ENCODE measurements at places on chromosomes 11 and 22. TPM values are rescaled to one million over a fixed set of nuclear protein-coding genes. Genes with fewer than 3 reads are reported as not detected.

- H3K27ac ChIP-seq = no peak overlapping the region
- no peaks in the 10 kb centered on the region for H3K36me3 ChIP-seq
- H3K4me1 ChIP-seq = no peaks in the 10 kb centered on the region
These were observed 321.4 kb downstream of the FAT3 start for GRCh38 chr11:92545906-92546471.

DNA sequence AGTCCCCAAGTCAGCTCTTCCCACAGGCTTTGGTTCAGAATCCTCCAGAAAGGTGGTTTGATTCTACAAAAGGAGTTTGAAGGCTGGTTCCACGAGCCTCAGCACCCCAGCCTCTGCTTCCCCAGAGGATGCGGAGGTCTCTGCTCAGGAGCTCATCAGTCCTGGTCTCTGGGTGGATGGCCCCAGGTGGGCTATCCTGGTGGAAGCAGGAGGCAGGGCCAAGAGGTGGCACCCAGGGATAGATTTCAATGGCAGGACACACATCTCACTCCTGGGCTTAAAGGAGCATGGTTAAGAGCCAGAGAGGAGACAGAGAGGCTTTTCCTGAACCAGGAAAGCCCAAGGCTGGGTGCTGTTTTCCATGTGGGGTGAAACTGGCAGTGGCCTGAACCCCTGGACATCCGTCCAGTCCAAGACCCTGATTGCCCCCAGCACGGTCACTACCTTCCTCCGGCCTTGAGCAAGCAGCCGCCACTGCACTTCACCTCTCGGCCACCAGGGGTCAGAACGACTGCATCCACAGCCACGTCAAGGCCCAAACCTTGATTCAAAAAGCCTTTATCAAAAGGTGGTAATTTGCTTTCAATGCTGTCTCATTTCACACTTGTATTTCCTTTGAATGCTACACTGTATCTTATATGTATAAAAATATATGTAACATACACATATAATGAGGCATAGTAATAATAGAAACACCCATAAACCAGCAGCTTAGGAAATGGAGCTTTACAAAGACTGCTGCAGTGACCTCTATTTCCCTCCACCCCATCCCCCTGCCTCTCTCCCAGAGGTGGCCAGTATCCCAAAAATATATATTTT lies 19.3 kb upstream of the FXYD2 start:
- H3K27me3 ChIP-seq = no peaks in the 10 kb centered on the region
- H3K27ac ChIP-seq = no peak overlapping the region
- peaks cover 3% of the 10 kb centered on the region for H3K4me1 ChIP-seq
- no peaks in the 10 kb centered on the region for H3K36me3 ChIP-seq
- peak; percentile 90 for DNase-seq
- H3K4me3 ChIP-seq = no peak overlapping the region

DNA sequence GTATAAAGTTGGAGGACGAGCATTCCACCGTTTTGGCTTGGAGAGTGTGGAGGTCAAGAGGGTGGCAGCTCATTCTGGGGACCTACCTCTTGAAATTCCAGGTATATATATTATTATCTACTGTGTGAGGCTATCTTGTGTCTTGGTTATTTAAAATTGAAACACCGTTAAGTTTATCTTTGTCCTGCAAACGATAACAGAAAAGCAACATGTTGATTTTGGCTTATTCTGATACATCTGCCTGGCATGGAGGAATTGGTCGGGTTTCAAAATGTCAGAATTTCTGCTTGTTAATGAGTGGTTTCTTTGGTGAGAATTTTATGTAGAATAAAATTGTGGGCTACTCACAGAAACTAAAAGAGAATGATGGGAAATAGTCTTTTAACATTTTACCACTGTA lies 54.4 kb downstream of the SVIP start:
- H3K4me3 ChIP-seq = no peak overlapping the region
- no peak for DNase-seq
- no peaks in the 10 kb centered on the region for H3K4me1 ChIP-seq
- no peak overlapping the region for H3K27ac ChIP-seq

DNA sequence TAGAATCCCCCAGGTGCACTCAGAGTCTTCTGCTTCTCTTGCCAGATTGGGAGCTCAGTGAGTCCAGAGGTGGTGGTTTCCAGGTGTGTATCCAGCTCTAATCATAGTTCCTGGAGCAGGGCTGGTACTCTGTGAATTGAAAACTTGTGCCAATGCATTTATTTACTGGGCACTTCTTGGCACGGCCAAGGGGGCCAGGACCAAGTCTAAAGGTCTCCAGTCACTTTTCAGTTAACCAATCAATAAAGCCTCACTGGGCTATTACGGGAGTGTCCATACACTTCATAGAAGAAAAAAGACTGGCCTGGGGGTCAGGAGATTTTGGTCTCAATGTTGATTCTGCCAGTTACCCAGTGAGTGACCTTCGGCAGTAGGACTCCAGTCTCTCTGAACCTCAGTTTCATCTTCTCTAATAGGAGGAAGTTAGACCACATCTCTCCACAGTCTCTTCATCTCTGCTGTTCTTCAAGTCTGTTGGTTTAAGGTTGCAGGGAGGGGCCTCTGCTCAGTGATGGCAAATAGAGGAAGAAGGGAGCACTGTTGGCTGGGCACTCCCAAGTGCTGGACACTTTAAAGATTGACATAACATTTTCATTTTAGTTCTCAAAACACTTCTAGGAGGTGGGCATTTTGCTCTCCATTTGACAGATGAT lies 188.5 kb upstream of the E2F8 start:
- H3K4me1 ChIP-seq = no peaks in the 10 kb centered on the region
- H3K27ac ChIP-seq = no peak overlapping the region
- H3K36me3 ChIP-seq = no peaks in the 10 kb centered on the region
- DNase-seq = no peak

Gene PEX26
- 27.6 TPM for total RNA-seq

Gene KCTD17
- total RNA-seq = 34.1 TPM

Gene EMID1
- 8.5 TPM for total RNA-seq

All from ovary (tissue), 10 donors.